ENCODE measurements at places on chromosomes 11 and 22.
A peak's percentile ranks its signal among the peaks of the same experiment; 100 is the strongest.

DNA sequence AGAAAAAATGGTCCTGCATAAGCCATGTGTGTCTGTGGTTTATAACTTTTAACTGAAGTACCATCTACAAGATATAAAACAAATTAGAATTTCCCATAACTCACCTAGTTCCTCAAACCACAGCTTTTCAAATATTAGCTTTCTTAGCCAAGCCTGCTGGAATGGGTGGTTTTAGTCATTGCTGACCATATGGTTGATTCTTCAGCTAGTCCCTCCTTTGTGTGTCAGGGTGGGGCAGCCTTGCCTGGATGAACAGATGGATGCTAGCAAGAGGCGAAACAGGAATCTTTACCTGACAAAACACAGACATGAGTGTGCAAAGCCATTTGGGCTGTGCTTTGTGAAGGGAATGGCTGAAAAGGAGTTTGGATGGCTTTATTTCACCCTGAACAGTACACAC is 6.9 kb upstream of the B3GNT6 start:
- DNase-seq, result no peak

GRCh38 chr11:93718057-93718563 is 23.2 kb downstream of the TAF1D start:
- no peak for DNase-seq

- DNase-seq, result no peak
Measured at GRCh38 chr11:64447831-64448598, 89.1 kb downstream of the RPS6KA4 start.

GRCh38 chr11:46326813-46327416 is 20.3 kb upstream of the DGKZ start:
- no peak for DNase-seq

DNA sequence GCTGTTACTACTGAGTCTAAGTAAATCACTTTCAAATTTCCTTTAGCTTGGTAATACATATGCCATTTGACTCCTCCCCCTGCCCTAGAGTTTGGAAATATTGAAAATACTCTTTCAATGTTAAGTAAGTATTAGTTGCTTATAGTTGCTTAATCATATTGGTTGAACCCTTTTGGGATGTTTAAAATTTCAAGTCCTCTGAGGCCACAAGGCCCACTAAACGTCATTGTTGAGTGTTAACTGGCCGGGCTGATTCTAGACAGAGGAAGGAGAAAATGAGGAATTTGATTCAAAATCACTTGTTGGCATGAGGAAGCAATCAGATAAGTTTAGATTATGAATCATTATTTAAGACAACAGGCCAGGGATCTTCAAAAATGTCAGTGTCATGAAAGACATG is 8.5 kb downstream of the NAV2 start:
- no peak for DNase-seq

DNA sequence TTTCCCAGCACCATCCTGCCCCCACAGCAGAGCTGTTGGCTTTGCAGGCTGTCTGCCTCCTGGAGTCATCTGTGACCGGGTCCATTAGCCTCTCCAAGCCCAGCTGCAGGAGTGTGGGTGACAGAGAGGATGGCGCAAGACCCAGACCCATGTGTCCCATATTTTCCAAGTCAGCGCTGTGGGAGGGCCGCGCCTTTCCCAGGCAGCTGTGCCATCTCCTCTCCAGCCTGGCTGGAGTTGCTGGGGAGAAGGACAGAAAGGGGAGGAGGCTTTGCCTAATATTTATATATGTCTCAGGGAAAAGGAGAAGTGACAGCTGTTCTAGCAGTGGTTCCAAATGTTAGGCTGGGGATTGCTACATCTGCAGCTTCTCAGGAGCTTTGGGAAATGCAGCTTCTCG is 15.7 kb downstream of the DTX4 start:
- DNase-seq, result no peak

GRCh38 chr11:28176351-28176750 is 68.2 kb downstream of the METTL15 start:
- no peak for DNase-seq

DNA sequence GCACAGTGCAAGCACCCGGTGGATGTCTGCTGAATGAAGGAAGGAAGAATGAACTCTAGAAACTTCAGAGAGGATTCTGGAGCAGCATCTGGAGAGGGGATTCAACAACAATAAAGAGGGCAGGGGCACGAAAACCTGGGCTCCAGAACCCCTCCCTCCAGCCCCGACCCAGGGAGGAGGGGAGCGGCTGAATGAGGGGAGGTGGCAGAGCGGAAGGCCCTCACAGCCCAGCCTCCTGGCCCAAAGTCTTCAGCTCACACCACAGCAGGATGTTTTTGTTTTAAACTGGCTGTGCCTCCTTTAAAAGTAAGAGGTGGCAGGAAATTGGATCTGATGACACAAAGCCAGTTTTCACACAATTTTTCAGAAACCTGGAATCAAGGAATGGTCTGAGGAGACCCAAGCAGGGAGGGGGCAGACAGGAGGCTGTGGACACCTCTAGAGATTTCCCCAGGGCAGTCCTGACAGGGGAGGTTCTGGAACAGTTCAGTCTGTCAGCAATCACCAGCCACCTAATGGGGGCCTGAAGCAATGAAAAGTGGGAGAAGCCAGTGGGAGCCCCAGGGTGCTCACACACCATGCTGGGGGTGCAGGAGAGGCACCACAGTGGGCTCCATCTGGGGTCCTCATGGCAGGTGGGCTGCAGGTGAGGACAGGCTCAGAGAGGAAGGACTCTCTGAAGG is 44.4 kb upstream of the TCF20 start:
- DNase-seq, result no peak

GRCh38 chr11:37317803-37318202 is 719.8 kb upstream of the RAG2 start:
- no peak for DNase-seq

DNA sequence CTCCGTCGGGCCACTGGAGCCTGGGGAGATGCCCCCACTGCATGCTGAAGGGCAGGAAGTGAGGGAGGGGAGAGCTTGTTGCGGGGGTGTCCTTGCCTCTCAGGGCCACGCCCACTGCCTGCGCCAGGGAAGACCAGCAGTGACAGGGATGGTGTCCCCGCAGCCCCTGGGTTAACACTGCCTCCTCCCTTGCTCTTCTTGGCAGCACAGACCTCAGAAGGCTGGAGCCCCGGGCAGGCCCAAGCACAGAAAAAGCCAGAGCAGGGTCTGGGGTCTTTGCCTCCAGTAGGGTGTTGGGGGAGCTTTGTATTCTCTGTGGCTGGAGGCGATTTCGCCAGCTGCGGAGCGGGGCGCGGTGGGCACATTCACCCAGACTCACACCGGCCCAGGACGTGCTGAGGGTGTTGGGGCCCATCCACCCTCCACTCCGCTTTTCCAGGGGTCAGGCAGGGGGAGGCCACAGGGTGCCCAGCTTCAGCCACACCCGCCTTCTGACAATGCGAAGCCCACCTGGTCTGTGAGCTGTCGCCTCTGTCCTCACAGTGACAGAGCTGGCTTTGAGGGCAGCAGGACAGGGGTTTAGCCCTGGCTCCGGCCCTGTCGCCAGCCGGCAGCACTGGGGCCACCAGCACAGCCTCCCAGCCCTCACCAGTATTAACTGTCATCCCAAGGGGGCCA is 83.7 kb downstream of the CDKN1C start:
- no peak for DNase-seq

DNA sequence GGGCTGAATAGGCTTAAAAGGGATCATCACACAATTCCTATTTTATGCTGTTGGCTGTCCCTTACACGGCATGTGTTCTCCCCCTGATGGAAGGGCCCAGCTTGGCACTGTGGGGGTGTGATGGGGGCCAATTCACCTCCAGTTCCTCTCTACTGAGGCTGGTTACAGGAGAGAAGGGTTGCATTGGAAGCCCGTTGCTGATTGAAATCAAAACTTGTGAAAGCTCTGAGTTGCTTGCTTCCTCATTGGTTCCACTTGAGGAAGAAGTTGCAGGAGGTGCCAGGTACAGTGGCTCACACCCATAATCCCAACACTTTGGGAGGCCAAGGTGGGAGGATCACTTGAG is 13.3 kb upstream of the PRG2 start:
- DNase-seq, result no peak

DNA sequence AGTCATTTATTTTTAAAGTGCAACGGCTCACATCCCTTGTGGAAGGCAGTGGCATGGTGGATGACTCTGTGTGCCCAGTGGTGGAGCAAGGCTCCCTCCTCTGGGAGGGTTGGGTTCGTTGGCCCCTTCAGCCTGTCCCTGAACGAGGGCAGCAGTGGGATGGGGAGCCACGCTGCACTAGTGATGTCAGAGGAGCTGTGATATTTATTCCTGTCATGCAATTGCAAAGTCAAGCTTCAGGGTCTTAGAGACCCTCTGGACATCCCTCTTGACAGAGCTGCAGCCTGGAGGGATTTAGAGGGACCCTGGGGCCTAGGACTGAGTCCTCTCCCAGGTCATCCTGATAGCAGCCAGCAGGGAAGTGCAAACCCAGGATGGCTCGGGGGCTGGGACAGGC is 78.2 kb upstream of the NARS2 start:
- no peak for DNase-seq

DNA sequence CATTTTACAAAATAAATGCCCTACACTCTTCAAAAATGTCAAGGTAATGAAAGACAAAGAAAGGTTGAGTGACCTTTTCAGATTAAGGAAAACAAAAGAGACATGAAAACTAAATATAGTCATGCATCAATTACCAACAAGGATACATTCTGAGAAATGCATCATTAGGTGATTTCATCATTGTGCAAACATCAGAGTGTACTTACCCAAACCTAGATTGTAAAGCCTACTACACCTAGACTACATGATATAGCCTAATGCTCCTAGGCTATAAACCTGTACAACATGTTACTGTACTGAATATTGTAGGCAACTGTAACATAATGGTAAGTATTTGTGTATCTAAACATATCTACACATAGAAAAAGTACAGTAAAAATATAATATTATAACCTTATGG is 26.7 kb downstream of the INTS4 start:
- no peak for DNase-seq

DNA sequence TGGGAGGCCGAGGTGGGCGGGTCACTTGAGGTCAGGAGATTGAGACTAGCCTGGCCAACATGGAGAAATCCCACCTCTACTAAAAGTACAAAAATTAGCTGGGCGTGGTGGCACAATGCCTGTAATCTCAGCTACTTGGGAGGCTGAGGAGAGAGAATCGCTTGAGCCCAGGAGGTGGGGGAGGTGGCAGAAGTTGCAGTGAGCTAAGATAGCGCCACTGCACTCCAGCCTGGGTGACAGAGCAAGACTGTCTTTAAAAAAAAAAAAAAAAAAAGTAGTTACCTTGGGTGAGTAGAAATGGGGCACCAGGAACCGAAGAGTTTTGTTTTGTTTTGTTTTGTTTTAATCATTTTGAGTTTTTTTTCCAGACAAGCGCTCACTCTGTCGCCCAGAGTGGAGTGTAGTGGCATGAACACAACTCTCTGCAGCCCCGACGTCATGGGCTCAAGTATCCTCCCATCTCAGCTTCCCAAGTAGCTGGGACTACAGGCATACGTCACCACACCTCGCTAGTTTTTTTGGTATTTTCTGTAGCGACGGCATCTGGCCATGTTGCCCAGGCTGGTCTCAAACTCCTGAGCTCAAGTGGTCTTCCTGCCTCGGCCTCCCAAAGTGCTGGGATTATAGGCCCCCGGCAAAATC is 15.8 kb downstream of the THAP12 start:
- DNase-seq, result no peak

DNA sequence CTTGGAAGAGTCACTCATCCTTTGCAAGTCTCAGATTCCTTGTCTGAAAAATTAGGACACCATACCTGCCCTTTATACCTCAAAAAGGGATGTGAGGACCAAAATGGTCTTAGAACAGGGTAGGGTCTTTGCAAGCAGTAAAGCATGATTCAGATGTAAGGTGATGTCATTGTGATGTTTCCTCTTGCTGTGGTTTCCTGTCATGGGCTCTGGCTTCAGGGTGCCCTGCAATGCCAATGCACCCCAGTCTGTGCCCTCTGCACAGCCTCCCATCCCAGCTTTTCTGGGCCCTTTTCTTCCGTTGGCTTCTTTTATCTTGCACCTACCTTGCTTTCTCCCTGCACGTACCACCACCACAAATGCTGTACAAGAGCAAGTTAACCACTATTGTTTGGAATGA is 87.8 kb upstream of the NNMT start:
- DNase-seq, result peak; percentile 38

DNA sequence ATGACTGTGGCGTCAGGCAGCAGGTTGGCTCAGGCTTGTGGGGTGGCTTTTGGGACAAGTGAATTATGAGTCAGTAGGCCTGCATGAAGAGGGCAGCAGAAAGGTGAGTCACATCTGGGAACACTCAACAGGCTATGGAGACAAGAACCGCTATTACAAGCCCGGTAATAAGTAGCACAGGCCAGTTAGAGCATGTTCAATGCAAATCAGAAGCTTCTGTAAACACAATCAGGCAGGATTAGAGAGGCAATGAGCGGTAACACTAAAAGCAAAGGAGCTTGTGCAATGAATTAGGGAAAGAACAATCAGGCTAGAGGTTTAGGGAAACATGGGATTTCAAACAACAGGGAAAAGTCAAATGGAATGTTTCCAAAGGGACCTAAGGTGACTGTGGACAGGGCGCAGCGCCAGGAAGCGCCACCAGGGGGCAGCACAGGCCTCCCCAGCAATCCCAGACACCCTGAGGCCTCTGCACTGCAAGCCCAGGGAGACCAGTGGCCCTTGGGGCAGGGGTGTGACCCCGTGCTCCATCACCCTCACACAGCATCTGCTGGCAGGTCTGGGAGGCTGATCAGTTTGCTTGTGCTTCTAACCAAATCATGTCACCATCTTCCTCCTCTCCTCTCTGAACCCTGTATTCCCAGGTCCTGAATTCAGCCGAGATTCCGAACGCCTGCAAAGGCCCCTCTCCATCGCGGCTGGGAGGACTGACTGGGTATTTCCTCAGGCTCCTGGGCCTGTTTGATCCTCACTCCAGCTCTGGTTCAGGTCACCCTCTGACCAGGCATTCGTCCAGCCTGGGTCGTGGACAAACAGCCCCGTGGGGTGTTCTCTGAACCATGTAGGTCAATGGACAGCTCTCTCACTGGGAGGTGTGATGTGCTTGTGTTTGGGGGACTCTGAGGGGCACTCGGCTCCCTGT is 50.0 kb downstream of the C11orf58 start:
- peak; percentile 73 for DNase-seq

DNA sequence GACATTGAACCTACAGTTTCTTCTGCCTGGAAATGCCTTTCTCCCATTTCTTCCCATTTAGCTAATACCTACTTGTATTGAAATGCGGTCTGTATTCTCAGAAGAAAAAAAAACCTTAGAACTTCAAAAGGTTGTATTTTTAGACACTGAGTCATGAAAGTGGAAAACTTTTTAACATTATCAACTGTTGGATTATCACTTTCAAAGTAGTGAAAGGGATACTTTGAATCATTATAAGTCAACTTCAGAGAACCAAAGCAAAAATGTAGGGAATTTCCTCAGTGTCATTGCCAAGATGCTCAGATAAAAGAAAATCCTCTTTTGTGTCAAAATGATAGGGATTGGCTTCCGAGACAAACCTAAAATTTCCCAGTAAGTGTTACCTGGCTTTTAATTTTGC is 6.6 kb downstream of the HOATZ start:
- no peak for DNase-seq

- DNase-seq, result peak; percentile 30
Measured at GRCh38 chr11:46916286-46917108, 1.9 kb downstream of the LRP4 start.

GRCh38 chr22:35126993-35127392 is 61.0 kb downstream of the ISX start:
- DNase-seq, result no peak

Measured in activated CD4-positive, alpha-beta memory T cell treated with anti-CD3 and anti-CD28 coated beads for 36 hours (primary cell).